GM23338 (cell line): ENCODE measurements at places on chromosomes 5 and 9. TPM values are rescaled to one million over a fixed set of nuclear protein-coding genes. Genes with fewer than 3 reads are reported as not detected.

DNA sequence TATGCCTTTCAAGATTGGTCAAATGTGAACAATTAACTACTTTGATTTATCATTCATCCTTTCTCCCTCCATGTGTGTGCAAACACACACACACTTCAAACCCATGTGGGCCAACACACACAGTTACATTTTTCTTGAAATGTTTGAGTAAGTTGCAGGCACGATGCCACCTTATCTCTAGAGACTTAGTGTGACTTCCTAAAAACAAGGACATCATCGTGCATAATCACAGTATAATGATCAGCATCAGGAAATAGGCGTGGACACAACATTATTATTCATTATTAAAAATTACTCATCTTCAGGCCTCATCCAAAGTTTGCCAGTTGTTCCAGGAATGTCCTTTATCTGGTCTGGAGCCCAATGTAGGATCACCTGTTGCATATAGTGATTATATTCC lies 209.5 kb downstream of the GNA14 start:
- H3K27ac ChIP-seq: no peak overlapping the region
- no peak overlapping the region for H3K4me3 ChIP-seq
- no peaks in the 10 kb centered on the region for H3K27me3 ChIP-seq
- peaks cover 17% of the 10 kb centered on the region for H3K4me1 ChIP-seq
- H3K36me3 ChIP-seq: no peaks in the 10 kb centered on the region
- no peak for DNase-seq

GRCh38 chr5:78607864-78608263 lies 40.7 kb downstream of the LHFPL2 start:
- no peaks in the 10 kb centered on the region for H3K27me3 ChIP-seq
- no peak overlapping the region for H3K4me3 ChIP-seq
- DNase-seq: no peak
- no peak overlapping the region for H3K27ac ChIP-seq
- peaks cover 21% of the 10 kb centered on the region; the same call in 1 of the 2 replicates for H3K4me1 ChIP-seq

DNA sequence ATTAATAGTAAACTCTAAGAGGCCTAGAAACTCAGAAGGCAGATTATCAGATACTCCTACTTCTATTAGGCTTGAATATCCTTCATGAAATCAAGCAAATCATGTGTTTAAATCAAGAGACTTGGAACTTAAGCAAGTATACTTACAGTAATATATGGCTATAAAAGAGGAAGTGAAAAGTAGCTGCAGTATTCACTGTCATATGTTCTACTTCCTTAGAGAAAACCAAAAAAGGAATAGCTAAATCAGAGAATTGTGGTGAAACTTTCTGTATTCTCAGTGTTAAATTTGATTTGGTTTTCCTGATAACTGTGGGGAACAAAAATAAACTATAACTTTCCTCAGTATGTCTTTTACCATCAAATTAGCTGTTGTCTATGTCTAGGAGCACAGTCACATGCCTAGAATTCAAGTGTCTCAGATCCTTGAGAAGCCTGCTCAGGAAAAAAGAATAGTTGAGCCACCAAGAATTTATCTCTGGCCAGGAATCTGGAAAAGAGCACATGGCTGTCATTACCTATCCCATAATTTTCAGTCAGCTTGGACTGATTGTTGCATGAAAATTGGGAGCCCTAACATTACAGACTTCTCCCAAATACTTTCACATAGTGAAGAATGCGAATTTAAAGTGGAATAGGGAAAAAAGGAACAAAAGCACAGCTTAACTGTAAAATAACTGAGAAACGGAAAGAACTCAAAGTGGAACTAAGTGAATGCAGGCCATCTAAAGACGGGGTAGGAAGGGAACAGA lies 1.7 kb downstream of the FKBP15 start:
- H3K27me3 ChIP-seq: no peaks in the 10 kb centered on the region
- H3K27ac ChIP-seq: no peak overlapping the region
- H3K36me3 ChIP-seq: no peaks in the 10 kb centered on the region
- H3K4me1 ChIP-seq: peaks cover 9% of the 10 kb centered on the region; the same call in 1 of the 2 replicates
- DNase-seq: no peak

GRCh38 chr9:33264003-33264472 lies 470 bp downstream of the BAG1 start:
- H3K4me1 ChIP-seq: peaks cover 5% of the 10 kb centered on the region; the same call in 1 of the 2 replicates
- H3K27me3 ChIP-seq: no peaks in the 10 kb centered on the region
- DNase-seq: no peak

GRCh38 chr9:852539-852938 lies 11.0 kb downstream of the DMRT1 start:
- H3K36me3 ChIP-seq: no peaks in the 10 kb centered on the region
- H3K27ac ChIP-seq: no peak overlapping the region
- H3K4me1 ChIP-seq: peaks cover 4% of the 10 kb centered on the region
- H3K27me3 ChIP-seq: peaks cover 15% of the 10 kb centered on the region

DNA sequence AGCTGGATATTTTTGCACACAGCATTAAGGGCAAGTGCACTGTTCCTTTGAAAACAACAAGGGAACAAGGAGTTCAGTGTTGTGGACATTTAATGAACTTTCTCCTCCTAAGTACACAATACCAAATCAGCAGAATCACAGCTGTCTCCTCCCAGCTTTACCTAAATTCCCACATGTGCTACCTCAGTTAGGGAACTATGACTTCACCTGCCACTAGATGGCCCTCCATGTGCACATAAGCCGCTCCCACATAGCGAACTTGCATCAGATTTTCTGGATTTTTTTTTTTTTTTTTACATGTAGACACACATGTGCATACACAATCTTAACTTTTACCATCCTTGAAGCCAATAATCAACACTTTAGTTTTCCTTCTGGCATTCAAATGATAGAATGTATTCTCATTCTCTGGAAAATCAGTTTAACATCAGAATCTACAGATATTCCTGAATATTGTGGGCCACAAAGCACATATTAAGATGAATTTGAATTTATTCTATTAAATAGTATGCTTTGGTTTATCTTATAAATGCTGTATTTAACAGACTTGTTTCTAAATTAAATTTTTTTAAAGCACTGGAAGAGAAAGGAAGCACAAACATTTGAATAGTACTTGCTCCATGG lies 123.6 kb downstream of the PALM2AKAP2 start:
- H3K4me1 ChIP-seq: 0 out of 2 replicates have a peak, but pooled peaks cover 6% of the 10 kb centered on the region
- no peaks in the 10 kb centered on the region for H3K27me3 ChIP-seq
- H3K36me3 ChIP-seq: no peaks in the 10 kb centered on the region
- peak; percentile 81 for DNase-seq
- no peak overlapping the region for H3K4me3 ChIP-seq

GRCh38 chr5:96896276-96896675 lies 20.0 kb downstream of the ERAP2 start:
- H3K27ac ChIP-seq: no peak overlapping the region
- no peaks in the 10 kb centered on the region for H3K36me3 ChIP-seq
- H3K4me1 ChIP-seq: no peaks in the 10 kb centered on the region
- no peaks in the 10 kb centered on the region for H3K27me3 ChIP-seq
- DNase-seq: no peak

- no peaks in the 10 kb centered on the region for H3K4me1 ChIP-seq
- H3K27me3 ChIP-seq: no peaks in the 10 kb centered on the region
- H3K27ac ChIP-seq: no peak overlapping the region
- DNase-seq: no peak
- no peaks in the 10 kb centered on the region for H3K36me3 ChIP-seq
Observed at GRCh38 chr5:160213537-160213936, 15.8 kb upstream of the FABP6 start.

DNA sequence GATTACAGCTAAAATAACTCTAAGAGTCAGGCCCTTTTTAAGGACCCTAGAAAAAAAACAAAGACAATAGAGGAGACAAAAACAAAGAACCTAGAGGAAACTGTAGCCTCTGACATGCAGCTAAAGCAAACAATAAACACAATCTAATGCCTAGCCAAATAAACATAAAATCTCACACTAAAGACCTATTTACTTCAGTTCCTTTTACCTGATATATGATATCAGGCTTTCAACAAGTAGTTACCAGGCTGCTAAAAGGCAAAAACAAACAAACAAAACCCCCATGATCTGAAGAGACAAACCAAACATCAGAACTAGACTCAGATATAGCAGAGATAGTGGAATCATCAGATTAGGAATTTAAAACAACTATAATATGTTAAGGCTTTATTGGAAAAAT lies 226.5 kb upstream of the POU5F2 start:
- peaks cover 18% of the 10 kb centered on the region for H3K4me1 ChIP-seq
- no peak overlapping the region for H3K4me3 ChIP-seq
- DNase-seq: peak; percentile 15

DNA sequence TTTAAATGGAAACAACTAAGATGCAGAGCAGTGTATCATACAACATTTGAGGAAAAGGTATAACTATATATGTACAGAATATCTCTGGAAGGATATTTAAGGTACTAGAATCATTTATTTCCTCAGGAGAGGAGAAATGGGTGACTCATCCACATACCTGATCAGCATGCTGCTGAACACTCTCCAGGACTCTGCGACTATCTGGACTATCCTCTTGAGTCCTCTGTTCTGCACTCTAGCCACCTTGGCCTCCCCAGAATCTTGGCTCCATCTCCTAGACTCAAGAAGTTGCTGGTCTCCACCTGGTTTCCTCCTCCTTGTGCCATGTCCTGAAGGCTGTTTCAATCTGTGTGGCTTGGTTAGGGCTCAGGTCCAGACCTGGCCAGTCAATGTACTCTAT lies 8.8 kb upstream of the PRDM6 start:
- H3K36me3 ChIP-seq: no peaks in the 10 kb centered on the region
- H3K4me3 ChIP-seq: no peak overlapping the region
- no peak overlapping the region for H3K27ac ChIP-seq
- no peak for DNase-seq
- H3K4me1 ChIP-seq: peaks cover 4% of the 10 kb centered on the region
- peaks cover 42% of the 10 kb centered on the region for H3K27me3 ChIP-seq

DNA sequence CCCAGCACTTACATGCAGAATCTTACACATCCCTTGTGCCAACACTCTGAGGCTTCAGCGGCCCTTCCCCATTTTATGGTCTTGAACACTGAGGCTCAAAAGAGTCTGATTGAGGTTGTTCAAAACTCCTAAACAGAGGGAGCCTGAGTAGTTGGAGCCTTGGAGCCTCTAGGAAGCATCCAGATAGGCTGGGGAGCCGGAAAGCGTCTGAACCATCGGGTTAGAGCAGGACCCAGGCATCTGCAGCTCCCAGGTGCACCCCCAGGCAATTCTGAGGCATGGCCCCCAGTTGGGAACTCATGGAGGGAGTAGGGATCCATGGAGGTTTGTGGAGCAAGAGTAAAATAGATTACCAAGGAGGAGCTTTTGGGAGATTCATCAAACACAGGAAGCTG lies 3.8 kb downstream of the OLFML2A start:
- H3K4me1 ChIP-seq: peaks cover 17% of the 10 kb centered on the region; the same call in 1 of the 2 replicates
- H3K4me3 ChIP-seq: no peak overlapping the region
- H3K36me3 ChIP-seq: no peaks in the 10 kb centered on the region; the same call in 1 of the 2 replicates
- H3K27me3 ChIP-seq: peaks cover 28% of the 10 kb centered on the region
- no peak overlapping the region for H3K27ac ChIP-seq
- no peak for DNase-seq

- H3K27me3 ChIP-seq: no peaks in the 10 kb centered on the region
- H3K4me1 ChIP-seq: no peaks in the 10 kb centered on the region; the same call in 1 of the 2 replicates
- DNase-seq: no peak
- peaks cover 46% of the 10 kb centered on the region for H3K36me3 ChIP-seq
Observed at GRCh38 chr5:150023136-150023535, 22.6 kb downstream of the HMGXB3 start.

GRCh38 chr5:122805481-122805880 lies 30.6 kb downstream of the SNX2 start:
- DNase-seq: no peak
- no peak overlapping the region for H3K27ac ChIP-seq
- H3K27me3 ChIP-seq: no peaks in the 10 kb centered on the region
- H3K4me3 ChIP-seq: no peak overlapping the region
- H3K4me1 ChIP-seq: peaks cover 13% of the 10 kb centered on the region; the same call in 1 of the 2 replicates

DNA sequence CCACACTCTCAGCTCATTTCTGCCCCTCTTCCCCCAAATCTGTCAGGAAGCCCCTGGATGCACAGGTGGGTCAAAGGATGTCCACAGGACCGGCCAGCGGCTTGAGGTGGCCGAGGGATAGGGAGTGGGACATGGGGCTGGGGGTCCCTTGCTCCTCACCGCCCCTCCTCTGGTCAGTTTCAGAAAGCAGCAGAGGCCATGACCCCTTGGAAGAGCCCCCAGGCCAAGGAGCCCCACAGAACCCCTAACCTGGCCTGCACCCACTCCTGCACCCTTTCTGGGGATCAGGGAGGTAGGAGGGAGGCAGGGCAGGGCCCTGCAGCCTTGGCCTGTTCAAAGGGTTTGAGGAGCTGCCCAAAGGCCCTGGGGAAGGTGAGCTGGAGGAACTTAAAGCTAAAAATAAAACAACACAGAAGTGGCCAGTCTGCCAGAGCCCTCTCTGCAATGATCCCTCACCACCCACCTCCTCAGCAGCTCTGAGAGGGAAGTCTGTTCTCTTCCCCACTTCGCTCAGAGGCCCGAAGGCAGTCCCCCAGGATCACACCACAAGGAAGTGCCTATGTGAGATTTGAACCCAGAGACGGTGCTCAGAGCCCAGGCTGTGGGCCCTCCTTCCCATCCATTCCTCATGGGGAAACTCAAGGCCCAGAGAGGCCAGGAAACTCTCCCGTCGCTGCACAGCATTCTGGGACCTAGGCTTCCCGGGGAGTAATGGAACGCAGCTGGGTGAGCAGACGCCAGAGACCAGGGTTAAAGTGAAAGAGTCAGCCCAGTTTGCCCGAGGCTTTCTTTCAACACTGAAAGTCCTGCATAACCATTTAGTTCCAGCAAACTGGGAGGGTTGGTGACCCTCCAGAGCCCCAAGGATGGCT lies 910 bp downstream of the ENG start:
- no peaks in the 10 kb centered on the region for H3K36me3 ChIP-seq
- no peak for DNase-seq
- H3K27ac ChIP-seq: no peak overlapping the region

DNA sequence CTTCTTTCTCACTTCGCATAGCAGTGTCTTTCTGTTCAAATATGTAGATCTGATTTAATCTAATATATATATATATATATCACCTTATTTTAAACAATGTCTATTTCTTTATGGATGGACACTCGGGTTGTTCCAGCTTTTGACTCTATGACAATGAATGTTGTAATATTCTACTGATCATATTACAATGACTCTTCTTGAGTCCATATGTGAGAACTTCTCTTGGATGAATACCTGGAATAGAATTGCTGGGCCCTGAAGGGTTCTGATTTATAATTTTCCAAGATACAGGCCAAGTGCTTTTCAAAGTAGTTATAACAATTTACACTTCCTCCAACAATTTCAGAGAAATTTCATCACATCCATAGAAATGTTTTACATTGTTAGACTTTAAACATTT lies 28.8 kb downstream of the NTRK2 start:
- H3K4me1 ChIP-seq: no peaks in the 10 kb centered on the region; the same call in 1 of the 2 replicates
- no peak overlapping the region for H3K27ac ChIP-seq
- no peaks in the 10 kb centered on the region for H3K27me3 ChIP-seq
- DNase-seq: no peak
- H3K36me3 ChIP-seq: no peaks in the 10 kb centered on the region
- H3K4me3 ChIP-seq: no peak overlapping the region

- H3K4me3 ChIP-seq: no peak overlapping the region
- peaks cover 2% of the 10 kb centered on the region; the same call in 1 of the 2 replicates for H3K4me1 ChIP-seq
- H3K27me3 ChIP-seq: peaks cover 46% of the 10 kb centered on the region
- H3K27ac ChIP-seq: no peak overlapping the region
- no peaks in the 10 kb centered on the region for H3K36me3 ChIP-seq
Observed at GRCh38 chr5:135514116-135514515, 21.6 kb downstream of the NEUROG1 start.

GRCh38 chr5:40490464-40491111 lies 189.1 kb upstream of the PTGER4 start:
- no peaks in the 10 kb centered on the region for H3K4me1 ChIP-seq
- no peak overlapping the region for H3K27ac ChIP-seq
- H3K27me3 ChIP-seq: no peaks in the 10 kb centered on the region
- no peaks in the 10 kb centered on the region for H3K36me3 ChIP-seq
- no peak overlapping the region for H3K4me3 ChIP-seq

Gene SH3PXD2B
- 50.1 and 52.5 TPM in 2 replicates for total RNA-seq

Gene NR2F1
- not detected in 2 replicates for total RNA-seq

Gene OR1Q1
- not detected in 2 replicates for total RNA-seq

Gene IGIP
- 0.38 and 1.0 TPM in 2 replicates for total RNA-seq

Gene SUSD1
- 5.1 and 6.4 TPM in 2 replicates for total RNA-seq

Gene LRRTM2
- total RNA-seq: not detected in 2 replicates

Gene CHMP5
- total RNA-seq: 30.9 and 33.4 TPM in 2 replicates

Gene TXN
- total RNA-seq: 173 and 177 TPM in 2 replicates
